ENCODE measurements at places on chromosomes 13 and 19.
A peak's percentile ranks its signal among the peaks of the same experiment; 100 is the strongest.

DNA sequence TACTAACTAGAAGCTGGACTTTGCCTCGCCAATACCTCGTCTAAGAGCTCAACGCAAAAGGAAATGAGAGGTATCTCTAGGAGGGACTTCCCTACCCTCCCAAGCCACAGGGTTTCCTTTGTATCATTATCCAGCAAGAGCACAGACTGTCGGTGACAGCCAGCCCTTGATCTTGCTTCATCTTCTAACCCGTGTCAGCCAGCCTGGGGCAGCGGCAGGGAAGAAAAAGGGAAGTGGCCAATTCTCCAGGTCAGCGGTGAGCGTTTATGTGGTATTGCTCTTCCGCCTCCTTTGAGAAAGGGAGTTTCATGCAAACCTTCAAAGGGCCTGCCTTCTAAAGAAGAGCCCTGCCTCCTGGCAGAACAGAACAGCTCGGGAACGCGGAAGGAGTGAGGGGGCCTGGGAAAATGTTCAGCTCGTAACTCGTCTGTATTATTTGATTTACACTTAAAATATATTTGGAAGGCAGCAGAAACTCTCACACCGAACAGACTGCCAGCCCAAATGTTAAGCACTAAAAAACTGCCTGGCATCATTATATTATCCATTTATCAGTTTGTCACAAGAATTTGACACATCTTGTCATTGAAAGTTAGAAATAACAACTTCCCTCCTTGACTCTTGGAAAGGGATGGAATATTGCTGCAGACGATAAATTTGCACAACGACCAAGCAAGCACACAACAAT is 41.8 kb downstream of the EFNB2 start:
- peak; percentile 78 for ATAC-seq

DNA sequence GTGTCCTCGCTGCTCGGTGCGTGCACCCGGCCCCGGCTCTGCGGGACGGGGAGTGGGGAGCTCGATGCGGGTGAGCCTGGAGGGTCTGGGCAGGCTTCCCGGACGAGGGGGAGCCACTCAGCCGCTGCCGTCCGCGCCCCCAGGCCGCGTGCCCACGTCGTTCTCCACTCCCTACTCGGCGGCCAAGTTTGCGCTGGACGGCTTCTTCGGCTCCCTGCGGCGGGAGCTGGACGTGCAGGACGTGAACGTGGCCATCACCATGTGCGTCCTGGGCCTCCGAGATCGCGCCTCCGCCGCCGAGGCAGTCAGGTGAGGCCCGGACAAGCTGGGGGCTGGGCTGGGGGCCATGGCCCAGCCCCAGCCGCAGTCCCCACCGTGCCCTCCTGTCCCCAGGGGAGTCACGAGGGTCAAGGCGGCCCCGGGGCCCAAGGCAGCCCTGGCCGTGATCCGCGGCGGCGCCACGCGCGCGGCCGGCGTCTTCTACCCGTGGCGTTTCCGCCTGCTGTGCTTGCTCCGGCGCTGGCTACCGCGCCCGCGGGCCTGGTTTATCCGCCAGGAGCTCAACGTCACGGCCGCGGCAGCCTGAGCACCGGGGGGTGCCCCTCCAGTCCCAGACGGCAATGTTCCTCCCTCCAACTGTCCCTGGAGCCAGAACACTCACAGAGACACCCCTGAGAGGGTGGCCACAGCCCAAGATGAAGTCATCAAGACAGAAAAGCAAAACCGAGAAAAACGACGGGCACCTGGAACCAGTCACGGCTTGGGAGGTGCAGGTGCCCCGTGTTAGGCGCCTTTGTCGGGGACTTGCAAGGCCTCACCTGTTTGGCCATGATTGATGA is 2.5 kb upstream of the RPL36 start:
- ATAC-seq: no peak

DNA sequence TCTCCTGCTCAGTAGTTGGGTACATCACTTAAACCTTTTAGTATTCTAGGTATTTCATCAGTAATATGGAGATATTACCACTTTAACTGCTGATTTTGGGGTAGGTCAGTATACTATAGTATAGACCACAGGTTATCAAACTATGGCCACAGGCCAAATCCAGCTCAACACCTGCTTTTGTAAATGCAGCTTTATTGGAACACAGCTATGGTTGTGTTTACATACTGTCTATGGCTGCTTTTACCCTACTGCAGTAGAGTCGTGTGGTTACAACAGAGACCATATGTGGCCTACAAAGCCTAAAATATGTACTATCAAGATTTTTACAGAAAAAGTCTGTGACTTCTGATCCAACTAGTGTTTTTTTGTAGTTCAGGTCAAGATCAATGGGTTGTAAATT is 10.3 kb downstream of the COG6 start:
- no peak for ATAC-seq

DNA sequence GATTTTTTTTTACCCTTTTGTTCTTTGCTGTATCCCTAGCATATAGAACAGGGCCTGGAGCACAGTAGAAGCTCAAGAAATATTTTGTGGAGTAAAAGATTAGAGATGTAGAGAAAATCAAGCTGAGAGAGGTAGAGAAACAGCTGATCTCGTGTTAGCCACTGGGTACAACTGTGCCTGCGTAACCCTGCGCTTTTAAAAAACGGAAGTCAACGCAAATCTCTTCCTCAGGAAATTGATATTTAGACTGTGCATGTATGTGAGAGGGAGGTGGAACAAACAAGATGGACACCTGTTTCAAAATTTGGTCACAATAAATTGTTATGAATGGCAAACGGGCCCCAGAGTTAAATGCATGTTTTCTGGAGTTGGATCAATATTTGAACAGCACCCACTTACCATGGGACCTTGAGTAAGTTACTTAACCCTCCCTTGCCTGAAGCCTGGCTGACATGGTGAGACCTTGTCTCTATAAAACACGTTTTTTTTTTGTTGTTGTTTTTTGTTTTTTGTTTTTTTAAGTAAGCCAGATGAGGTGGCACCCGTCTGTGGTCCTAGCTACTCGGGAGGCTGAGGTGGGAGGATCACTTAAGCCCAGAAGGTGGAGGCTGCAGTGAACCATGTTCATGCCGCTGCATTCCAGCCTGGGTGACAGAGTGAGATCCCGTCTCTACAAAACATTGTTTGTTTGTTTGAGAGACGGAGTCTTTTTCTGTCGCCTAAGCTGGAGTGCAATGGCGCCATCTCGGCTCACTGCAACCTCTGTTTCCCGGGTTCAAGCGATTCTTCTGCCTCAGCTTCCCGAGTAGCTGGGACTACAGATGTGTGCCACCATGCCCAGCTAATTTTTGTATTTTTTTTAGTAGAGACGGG is 3.3 kb upstream of the EPOR start:
- ATAC-seq: peak; percentile 65

- ATAC-seq: no peak
Measured at GRCh38 chr19:46499692-46500091, 4.0 kb upstream of the PNMA8B start.

GRCh38 chr19:47758443-47758804 is 13.1 kb downstream of the NOP53 start:
- no peak for ATAC-seq

DNA sequence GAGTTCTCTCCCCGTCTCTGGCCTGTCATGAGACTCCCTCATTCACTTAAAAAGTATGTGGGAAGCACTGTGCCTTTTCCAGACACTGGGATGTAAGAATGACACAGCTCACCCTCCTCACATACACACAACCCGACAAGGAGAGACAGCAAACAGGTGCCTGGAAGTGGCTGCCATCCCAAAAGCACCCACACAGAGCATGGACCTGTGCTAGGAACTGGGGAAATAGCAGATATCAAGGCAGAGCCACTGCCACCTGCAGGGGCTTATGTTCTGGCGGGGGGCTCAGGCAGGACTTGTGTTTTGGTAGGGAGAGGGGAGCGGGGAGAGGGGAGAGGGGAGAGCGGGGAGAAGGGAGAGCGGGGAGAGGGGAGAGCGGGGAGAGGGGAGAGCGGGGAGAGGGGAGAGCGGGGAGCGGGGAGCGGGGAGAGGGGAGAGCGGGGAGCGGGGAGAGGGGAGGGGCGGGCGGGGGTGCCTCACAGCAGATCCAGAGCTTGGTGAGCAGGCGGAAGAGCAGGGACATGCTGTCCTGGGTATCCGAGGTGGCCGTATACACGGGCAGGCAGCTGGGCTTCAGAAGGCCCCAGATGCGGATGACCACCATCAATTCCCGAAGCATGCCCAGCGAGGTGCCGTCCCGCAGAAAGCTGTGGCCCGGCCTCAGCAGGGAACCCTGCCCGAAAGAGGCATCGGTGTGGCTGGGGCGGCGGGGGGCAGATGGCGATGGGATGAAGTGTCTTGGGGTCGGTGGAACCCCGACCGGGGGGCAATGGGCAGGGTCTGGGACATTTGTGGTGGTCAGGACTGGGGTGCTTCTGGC is 12.2 kb downstream of the CFD start:
- peak; percentile 14 for ATAC-seq

GRCh38 chr19:32232449-32232848 is 113.0 kb upstream of the ZNF507 start:
- ATAC-seq: no peak

- ATAC-seq: no peak
Measured at GRCh38 chr13:25886438-25887214, 165.2 kb downstream of the SHISA2 start.

GRCh38 chr13:52405369-52405766 is 604 bp downstream of the THSD1 start:
- ATAC-seq: no peak

- ATAC-seq: no peak
Measured at GRCh38 chr19:325173-325936, 19.2 kb downstream of the MIER2 start.

GRCh38 chr19:11843722-11844121 is 4.8 kb upstream of the ZNF439 start:
- no peak for ATAC-seq

DNA sequence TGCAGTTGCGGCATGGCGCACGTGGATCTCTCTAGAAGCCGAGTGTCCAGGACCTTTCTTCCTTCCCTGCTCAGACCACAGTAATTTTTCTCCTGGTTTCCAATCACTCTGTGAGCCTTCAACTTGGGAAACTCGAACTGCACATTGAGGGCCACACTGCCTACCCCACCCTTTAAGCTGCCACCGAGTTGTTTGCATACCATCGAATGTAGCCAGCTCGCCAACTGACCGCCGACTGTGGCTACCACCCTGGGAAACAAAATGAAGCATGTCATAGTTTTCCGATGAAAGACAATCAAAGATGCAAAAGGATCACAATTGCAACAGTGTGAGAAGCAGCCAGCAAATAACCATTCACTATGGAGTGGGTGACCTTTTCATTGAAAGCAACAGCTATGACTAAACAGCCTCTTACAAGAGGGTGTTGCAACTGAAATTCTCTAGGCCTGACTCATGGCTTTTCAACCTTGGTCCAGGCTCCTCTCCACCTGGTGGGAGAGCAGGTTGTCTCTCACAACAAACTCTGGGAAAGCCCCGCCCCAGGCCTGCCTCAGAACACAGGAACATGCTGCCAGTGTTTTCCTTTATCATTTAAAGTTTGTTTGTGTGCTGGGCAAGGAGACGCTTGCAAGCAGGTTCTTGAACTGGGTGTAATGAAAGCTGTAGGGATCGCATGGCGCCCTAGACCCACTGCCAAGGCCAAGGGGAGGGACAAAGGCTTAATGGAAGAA is 141.7 kb upstream of the SERP2 start:
- ATAC-seq: no peak

GRCh38 chr19:611481-611868 is 21.8 kb downstream of the HCN2 start:
- no peak for ATAC-seq

DNA sequence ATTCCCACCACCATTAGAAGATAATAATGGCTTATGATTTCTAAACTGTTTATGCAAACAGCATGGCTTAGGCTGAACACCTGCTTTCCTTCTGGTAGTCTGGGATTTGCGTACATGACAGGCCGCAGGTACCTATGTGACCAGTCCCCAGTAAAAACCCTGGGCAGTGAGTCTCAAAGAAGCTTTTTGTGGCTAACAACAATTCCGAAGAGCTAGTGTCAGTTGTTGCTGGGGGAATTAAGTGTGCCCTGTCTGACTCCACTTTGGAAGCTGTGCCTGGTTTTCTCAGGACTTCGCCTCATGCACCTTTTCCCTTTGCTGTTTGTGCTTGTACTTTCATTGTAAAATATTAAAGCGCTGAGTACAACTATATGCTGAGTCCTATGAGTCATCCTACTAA is 250.2 kb upstream of the MIR17HG start:
- no peak for ATAC-seq

GRCh38 chr19:18603255-18603957 is 3.2 kb downstream of the CRLF1 start:
- ATAC-seq: no peak

DNA sequence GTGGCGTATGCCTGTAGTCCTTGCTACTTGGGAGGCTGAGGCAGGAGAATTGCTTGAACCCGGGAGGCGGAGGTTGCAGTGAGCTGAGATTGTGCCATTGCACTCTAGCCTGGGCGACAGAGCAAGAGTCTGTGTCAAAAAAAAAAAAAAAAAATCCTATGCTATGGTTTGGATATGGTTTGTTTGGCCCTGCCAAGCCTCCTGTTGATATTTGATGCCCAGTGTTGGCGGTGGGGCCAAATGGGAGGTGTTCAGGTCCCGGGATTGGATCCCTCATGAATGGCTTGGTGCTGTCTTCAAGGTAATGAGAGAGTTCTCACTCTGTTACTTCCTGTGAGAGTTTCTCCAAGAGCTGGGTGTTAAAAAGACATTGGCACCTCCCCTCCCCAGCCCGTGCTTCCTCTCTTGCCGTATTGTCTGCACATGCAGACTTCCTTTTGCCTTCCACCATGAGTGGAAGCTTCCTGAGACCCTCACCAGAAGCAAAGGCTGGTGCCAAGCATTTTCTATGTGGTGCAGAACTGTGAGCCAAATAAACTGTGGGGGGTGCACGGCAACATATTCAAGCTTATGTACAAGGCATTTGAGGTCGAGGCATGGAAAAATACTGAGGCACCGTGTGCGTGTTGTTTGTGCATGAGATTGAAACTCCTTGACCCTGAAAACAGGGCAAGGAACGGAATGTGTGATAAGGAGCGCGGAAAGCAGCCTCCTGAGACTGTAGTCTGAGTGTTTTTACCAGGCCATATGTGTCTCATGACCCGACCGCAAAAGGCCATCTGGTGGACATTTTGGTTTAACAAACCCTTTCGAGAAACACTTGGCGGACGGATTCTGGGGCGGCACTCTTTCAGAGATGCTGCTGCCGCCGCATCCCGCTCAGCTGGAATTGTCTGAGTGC is 7.3 kb downstream of the SIGLEC9 start:
- ATAC-seq: peak; percentile 64

DNA sequence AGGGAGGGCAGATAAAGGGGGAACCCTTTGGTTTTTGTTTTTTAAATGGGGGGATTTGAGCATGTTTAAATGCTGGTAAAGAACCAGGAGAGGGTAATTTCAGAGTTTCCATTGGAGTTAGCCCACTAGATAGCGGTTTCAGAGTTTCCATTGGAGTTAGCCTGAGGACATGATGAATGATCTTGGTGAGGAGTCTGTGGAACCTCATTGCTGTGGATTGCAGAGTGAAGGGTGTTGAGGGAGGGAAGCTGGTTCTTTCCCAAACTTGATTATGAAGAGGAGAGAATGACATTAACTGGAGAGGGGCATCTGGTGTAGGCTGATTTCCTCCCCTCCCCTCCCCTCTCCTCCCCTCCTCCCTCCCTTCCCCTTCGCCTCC is 5.0 kb downstream of the WASF3 start:
- ATAC-seq: no peak

Data from stimulated activated memory B cell treated with anti-CD40 and anti-IgM and Interleukin-4, amounts not matched to agents 10 μg/mL and 1 μg/mL and 100 μg/mL, for 72 hours (primary cell).